ENCODE measurements at places on chromosomes 1 and 21.

GRCh38 chr1:217027403-217028080 lies 304.3 kb upstream of the ESRRG start:
- DNase-seq, result no peak

GRCh38 chr1:111920221-111921024 lies 69.0 kb downstream of the KCND3 start:
- peak; percentile 72 for DNase-seq

DNA sequence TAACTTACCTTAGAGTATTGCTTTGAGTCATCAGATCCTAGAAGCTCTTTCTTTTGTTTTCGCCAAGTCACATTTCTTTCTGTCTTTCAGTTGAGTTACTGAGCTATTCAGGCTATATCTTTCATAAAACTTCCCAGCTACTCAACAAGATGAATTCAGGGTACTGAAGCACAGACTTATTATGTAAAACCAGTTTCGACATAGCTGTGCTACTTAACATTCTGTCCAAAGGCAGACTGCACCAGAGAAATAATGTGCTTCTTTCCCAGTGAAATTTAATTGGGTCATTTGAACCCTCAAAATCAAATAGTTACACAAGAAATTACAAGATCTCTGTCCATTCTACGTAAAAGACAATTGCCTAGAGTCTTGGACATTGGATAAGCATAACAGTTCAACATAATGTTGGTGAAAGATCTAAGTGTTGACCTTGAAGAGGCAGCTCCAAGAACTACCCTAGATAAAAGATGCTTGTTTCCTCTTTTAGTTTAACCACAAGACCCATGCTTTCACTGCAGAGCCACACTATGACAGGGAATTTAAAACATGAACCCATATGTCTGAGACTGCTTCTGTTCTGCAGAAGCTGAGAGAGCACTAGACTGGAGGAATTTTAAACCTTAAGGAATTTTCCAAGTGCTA lies 163.2 kb downstream of the LRRC40 start:
- DNase-seq, result no peak

DNA sequence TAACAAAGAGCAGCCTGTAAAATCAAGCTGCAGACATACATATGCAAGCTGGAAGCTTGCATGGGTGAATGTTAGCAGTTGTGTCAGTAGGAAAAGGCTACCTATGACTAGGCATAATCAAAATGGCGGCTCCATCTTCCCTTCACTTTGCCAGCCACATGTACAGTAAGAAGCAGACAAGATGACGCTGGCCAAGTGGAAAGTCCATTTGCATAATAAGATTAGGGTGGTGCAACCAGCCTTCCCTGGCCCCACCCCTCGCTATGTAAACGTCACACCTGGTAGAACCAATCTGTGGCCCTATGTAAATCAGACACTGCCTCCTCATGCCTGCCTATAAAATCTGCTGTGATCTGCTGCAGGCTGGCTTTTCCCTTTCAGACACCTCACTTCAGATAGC lies 171.9 kb upstream of the USP25 start:
- DNase-seq, result no peak

DNA sequence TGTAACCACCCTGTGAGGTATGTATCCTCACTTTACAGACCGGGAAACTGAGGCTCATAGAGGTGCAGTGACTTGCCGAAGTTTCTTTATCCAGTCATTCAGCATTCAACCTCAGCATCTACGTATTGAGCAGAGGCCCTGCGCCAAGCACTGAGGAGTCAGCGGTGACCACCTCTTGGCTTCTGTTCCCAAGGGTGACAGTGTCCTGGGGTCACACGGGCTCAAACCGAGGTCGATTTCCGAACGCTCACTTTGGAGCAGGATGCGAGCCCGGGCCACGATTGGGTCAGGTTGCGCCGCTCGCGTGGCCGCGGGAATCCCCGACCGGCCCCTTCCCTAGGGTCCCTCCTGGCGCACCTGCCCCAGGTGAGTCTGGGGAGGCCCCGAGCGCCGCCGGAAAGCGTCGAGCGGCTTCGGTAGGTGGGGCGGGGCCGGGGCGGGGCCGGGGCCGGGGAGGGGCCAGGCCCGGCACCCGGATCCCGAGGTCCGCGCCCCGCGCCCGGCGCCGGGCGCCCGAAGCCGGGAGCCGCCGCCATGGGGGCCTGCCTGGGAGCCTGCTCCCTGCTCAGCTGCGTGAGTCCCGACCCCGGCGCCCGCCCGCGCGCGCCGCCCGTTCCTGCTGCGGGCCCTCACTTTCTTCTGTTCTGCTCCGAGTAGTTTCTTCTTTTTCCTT lies at the start of gene SERINC2:
Gene SERINC2, plus strand, starts transcription at position 482 of the 673 bp plus-strand sequence. Its CDS starts 53 bp downstream, at position 535.
- DNase-seq, result no peak
